ENCODE measurements at places on chromosomes 3 and 15.

- DNase-seq: no peak
Observed at GRCh38 chr3:29281094-29281343, 148 bp downstream of the RBMS3 start.

DNA sequence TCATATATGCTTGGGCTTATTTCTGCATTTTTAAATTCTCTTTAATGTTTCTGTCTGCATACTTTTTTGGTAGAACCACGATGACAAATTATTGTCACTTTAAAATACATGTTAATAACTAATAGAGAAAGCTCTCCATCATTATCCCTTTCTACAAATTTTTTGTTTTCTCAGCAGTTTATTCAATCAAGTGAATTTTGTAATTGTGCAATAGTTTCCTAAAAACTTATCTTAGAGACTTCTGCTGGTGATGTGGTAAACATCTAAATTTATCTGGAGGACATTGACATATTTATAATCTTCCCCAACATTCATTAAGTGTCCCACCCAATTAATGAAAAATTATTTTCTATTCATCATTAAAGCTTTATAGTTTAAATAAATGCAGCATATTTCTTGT, 215.3 kb downstream of the MEX3B start:
- no peak for DNase-seq

GRCh38 chr15:99009741-99010330, 2.2 kb upstream of the PGPEP1L start:
- no peak for DNase-seq

GRCh38 chr3:114867359-114867758, 279.7 kb downstream of the ZBTB20 start:
- no peak for DNase-seq

DNA sequence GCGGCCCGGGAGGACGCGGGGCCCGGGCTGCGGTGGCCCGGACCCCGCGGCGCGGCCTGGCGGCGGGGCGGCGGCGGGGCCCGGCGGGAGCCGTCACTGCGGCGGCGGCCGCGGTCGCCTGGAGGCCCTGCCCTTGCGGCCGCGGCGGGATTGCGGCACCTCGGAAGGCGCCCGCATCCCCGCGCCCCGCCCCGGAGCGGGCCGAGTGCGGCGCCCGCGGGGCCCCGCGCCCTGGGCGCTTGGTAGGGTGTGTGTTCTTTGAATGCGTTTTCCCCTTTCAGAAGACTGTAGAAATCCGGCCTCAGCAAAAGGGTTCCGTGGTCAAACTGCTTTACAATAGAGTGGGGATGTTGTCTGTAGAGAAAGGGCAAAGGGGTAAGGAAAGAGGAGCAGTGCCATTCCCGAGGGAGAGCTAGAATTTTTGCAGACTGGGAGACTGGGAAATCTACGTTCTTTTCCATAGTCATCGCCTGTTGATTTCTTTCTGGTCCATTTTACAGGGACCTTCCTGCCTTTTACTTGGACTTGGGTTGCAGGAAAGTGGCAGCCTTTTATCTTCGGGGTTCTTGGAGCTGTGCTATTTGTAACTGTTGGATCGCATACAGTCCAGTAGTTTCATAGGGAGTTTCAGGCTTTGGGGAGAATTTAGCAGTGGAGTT, 630 bp downstream of the SNRK start:
- peak; percentile 9 for DNase-seq

GRCh38 chr3:16203031-16203430, 28.6 kb downstream of the GALNT15 start:
- no peak for DNase-seq

DNA sequence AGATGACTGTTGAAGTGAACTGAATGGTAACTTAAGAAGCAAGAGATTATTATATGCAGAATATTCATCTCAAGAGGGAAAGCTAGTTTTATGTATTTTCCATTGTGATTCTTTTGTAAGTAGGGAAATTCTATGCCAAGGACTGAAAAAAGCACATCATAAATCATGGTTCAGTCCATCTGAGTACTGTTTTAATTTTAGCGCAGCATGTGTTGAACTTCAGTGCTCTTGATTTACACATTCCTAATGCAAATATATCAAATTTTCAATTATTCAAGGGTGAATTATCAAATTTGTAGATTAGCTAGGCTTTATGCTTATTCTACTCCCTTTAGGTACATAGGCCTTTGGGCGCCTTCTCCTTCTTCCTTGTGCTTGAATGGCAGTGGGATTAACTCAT, 50.3 kb upstream of the TCF12 start:
- DNase-seq: no peak

DNA sequence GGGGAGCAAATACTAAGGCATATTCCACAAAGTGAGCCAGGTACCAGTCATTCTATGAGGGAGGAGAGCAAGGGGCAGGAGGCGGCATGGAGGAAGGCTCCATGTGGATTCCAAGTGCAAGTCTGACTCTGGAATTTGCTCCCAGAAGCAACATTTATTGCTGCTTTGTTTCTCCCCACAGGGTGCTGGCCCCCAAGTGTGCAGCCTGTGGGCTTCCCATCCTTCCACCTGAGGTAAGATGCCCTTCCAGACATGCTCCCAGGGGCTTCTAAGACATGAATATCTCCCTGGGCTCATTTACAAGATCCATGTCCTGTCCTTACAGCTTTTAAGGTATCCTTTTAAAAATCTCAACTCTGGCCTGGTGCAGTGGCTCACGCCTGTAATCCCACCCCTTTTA, 15.9 kb upstream of the SACM1L start:
- DNase-seq: no peak

- DNase-seq: no peak
Observed at GRCh38 chr3:147651107-147651778, 242.1 kb downstream of the ZIC1 start.

DNA sequence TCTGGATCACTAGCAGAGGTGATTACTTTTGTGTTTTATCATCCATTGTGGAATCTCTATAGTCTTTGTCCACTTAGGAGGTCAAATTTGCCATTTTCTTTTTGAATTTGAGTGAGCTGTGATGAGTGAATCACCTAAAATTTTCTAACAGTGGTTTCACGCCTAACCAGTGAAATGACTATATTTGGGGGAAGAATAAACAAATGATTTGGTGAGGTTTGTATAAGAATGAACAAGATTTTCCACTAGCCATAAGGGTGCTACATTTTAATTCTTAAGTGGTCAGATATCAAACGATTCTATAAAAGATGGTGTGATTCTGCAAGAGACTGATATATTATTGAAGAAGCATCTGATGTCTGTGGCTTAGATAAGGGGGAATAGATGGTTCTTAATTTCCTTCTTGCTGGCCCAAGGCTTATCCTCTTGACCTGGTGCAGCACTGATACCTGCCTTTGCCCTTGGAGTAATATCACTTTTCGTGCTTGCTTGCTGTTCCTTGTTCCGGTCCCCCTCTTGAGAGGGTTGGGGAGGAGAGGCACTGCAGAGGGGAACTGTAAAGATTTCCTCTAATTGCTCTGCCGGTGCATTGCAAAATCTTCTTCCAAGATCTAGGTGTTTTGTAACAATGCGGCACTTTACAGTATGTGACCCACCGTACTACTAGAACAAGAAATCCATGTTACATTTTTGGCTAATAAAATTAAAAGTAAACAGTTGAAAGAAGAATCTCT, 14.5 kb downstream of the C3orf20 start:
- no peak for DNase-seq

DNA sequence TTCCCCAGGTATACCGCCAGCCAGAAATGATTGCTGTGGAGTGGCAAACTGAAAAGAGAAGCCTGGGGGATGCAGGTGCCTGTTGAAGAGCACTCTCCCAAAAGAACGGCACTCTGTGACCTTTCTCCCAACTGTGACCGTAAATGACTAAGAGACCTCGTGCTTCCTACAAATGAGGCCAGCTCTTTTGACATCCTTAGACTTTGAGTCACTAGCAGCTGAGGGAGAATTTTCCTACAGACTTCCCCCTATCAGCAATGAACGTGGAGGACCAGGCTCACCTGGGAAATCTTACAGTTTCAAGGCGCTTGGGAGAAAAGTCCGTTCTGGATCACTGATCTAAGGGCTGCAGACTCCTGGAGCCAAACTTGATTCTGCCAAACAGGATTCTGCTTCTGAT, 8.6 kb downstream of the AQP9 start:
- DNase-seq: no peak

DNA sequence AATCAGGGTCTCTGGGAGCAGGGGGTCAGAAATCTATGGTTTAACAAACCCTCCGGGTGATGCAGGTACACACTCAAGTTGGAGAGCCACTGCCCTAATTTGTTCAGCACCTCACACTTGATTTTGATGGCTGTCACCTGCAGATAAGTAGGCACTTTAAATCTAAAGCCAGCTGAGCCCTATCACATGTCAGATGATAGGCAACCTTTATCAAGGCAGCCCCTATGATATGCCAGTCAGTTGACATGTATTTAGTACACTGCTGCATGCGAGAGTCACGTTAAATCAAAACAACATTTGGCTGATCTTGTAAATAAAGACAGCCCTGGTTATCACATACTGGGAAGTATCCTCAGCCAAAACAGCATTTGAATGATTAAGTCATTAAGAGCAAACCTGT, 104.4 kb upstream of the MCTP2 start:
- no peak for DNase-seq

DNA sequence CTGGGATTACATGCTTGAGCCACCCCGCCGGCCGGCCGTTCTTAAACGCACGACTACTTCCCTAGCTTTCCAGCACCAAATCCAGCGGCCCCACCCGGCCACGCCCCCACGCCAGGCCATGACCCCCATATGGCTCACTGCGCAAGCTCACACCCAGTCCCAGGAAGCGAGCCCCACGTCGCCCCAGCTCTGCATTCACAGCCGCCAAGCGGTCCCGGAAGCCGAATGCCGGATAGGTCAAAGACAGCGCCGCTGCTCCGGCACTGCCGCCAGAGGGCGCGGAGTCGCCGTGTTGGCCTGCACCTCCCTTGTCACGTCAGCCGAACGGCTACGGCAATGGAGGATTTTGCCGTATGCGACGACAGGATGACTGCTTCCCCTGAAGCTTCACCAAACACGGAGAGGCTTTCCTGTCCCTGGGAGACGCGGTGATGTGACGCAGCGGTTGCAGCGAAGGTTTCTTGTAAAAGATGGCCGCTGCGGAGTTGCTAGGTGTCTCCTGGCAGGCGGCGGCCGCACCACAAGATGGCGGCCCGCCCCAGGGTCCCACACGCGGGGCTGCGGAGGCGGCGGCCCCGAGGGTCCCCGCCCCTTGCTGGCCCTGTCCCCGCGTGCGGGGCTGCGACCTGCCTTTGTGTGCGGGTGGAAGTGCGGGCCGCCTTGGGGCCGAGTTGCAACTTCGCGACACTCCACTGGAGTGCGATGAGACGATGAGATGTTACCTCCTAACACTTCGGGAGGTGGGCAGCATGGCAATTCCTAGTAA, 30.2 kb upstream of the RPN1 start:
- peak; percentile 98 for DNase-seq

GRCh38 chr3:170485696-170486095, 67.0 kb downstream of the CLDN11 start:
- DNase-seq: no peak

DNA sequence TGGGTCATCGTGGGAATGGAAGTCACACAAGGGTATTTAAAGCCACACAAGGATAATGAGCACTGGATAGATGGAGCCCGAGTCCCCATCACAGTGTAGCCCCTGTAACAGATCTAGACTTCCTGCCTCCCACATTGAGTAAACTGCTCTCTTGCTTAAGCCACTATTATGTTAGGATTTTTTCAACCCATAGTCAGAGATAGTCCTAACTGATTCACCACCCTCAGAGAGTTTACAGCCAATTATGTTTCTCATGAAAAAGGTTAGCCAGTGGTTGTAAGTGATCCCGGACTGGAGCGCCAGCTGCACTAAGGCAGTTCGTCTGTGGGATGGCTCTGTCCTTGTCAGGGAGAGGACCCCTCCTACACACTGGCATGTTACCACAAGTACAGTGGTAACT, 77.0 kb downstream of the KLF13 start:
- no peak for DNase-seq

- DNase-seq: no peak
Observed at GRCh38 chr3:152738656-152739055, 96.3 kb upstream of the P2RY1 start.

DNA sequence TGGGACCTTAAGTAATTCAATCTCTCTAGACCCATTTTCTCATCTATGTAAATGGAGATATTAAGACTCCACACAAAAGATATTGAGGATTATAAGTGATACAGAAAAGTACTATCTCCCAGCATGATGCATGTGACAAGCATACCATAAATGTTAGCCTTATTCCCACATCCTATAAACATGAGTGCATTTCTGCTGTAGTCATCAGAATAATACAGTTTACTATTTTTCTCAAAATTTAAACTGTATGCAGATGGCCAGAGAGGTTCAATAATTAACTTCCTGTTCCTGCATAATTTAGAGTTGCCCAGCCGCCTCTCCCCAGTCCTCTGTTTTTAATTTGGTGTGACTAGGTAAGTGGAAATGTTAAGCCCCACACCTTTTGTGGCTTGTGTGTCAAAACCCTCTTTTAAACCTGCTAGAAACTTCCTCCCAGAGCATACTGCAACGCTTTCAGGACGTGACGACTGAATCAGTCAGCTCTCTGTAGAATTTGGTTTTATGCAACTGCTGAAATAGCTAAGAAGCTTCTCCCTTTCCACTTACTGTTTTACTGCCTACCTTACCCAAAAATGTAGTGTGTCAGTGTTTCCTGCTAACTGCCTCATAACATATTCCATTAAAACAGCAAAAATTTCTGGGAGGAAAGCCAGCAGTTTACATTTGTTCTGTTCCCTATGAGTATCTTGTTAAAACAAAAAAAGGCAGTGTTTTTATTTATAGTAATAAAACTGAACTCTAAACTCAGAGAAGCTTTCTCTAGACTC, 1037.9 kb downstream of the EPHA3 start:
- DNase-seq: no peak

DNA sequence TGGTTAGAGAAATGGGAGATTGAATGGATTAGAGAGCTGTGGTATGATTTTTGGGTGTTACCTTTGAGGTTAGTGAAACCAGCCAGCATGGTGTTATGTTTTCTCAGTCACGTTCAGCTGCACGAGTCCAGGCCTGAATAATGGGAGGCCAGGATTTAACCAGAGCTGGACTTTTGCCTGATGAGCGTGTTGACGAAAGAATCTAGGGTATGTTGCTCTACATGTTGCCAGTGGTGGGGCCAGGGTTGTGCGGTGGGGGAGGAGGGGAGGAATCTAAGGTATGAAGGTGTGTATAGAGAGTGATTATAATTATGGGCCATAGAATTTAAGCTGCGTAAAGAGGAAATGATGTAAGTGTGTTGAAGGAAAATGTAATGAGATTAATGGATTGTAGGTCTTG, 22.8 kb downstream of the MINDY2 start:
- DNase-seq: no peak

DNA sequence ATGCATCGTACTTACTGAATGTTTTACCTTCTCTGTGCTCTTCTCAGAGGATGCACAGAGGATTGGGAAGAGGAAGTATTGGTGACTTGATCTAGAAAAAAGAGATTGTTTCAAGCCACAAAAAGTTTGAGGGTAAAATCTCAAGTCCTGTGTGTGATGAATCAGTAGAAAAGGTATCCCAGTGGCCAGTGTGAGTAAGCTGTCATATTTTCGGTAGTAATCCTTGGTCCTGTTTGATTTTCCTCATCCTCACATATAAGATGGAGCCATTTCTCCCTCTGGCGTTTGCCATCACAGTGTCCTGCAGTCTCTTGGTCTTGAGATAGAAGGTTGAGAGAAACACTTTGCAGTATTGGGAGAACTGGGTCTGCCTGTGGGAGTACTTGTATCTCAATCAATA, 166.8 kb downstream of the LPP start:
- DNase-seq: no peak
